Calu3 (cell line): ENCODE measurements at places on chromosomes 16 and 17. TPM values are rescaled to one million over a fixed set of nuclear protein-coding genes. Genes with fewer than 3 reads are reported as not detected.

DNA sequence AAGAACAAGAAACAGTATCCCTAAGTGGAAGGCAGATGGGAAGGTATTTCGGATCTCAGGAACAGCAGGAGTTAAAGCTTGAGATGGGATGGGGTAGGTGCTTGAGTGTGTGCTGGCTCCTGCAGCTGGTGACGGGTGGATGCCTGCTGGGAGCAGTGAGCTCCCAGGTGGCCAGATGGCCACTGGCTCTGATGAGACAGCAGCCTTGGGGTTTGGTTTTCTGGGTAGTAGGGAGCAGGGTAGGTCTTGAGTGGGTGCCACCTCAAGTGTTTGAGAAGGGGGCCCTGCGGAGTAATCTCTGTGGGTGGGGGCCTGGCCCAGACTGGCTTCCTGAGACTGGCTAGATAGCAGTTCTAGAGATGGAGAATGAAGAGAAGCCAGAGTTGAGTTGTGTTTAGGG lies 10.3 kb downstream of the EPN2 start:
- no peak for DNase-seq
- H3K4me1 ChIP-seq, result peaks cover 24% of the 10 kb centered on the region
- no peak overlapping the region for H3K27ac ChIP-seq
- H3K4me3 ChIP-seq, result no peak overlapping the region

Gene TBC1D3C
- not detected in 2 replicates for total RNA-seq

DNA sequence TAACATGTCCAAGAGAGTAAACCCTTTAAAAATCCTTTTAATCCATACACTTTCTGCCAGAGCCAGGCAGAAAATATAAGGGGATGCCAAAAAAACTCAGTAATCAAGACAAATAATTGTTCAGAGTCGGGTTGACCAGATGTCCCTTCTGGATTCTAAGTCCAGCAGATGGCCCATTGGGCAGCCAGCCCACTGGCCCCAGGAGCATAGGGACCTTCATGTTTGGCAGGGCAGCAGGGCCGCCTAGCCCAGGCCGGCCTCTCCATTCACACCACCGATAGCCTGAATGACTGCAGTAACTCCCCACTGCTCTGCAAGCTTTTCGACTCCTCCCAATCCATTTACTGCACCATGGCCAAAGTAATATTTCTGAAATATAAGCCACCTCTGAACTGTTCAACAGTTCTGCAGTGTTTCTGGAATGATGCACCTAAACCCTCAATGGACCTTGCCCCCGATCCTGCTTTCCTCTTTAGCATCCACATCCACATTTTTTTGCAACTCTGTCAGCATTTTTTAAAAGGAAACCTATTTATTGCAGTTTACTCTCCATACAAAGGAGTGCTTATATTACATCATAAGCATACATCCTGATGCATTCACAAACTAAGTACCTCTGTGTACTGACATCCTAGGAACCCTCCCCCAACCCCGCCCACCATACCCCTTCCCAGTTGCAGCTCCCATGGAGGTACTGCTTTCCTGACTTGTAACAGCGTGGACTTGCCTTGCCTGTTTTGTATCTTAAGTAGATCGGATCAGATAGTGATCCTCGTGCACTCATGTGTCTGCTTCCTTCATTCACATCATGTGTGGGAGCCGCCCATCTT lies 46.4 kb downstream of the LDHD start:
- no peak for DNase-seq
- H3K27me3 ChIP-seq, result no peaks in the 10 kb centered on the region
- no peaks in the 10 kb centered on the region for H3K36me3 ChIP-seq
- peaks cover 29% of the 10 kb centered on the region for H3K4me1 ChIP-seq

GRCh38 chr16:57134982-57135381 lies 42.6 kb downstream of the CPNE2 start:
- peaks cover 5% of the 10 kb centered on the region for H3K36me3 ChIP-seq
- no peak overlapping the region for H3K27ac ChIP-seq
- H3K27me3 ChIP-seq, result no peaks in the 10 kb centered on the region
- H3K4me1 ChIP-seq, result no peaks in the 10 kb centered on the region

Gene PTGES3L
- 2.0 and 2.1 TPM in 2 replicates for total RNA-seq

- peaks cover 17% of the 10 kb centered on the region for H3K4me1 ChIP-seq
- peaks cover 69% of the 10 kb centered on the region for H3K36me3 ChIP-seq
- no peaks in the 10 kb centered on the region for H3K27me3 ChIP-seq
- peak overlapping the region; percentile 81 for H3K27ac ChIP-seq
- H3K4me3 ChIP-seq, result peak overlapping the region; percentile 92
Observed at GRCh38 chr16:31487720-31488467, 5.0 kb downstream of the SLC5A2 start.

DNA sequence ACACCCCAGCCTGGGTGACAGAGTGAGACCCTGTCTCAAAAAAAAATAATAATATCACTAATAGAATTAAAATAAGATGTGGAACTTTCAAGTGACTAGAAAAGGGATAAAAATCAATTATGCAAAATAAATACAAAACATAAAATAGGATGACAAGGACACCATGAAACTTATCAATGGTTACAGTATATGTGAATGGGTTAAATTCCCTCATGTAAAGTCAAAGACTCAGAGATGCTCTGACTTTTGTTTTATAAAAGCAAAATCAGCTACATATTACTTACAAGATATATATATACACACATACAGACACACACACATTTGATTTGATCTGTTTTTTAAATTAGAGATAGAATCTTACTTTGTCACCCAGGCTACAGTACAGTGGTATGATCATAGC lies 33.5 kb upstream of the SCNN1B start:
- peaks cover 4% of the 10 kb centered on the region for H3K36me3 ChIP-seq
- H3K4me3 ChIP-seq, result no peak overlapping the region
- no peak for DNase-seq
- H3K27me3 ChIP-seq, result peaks cover 28% of the 10 kb centered on the region
- H3K4me1 ChIP-seq, result peaks cover 7% of the 10 kb centered on the region

Gene JPH3
- total RNA-seq, result 0.57 and 1.2 TPM in 2 replicates

Gene TNP2
- not detected in 2 replicates for total RNA-seq

Gene CACNG1
- total RNA-seq, result not detected in 2 replicates

DNA sequence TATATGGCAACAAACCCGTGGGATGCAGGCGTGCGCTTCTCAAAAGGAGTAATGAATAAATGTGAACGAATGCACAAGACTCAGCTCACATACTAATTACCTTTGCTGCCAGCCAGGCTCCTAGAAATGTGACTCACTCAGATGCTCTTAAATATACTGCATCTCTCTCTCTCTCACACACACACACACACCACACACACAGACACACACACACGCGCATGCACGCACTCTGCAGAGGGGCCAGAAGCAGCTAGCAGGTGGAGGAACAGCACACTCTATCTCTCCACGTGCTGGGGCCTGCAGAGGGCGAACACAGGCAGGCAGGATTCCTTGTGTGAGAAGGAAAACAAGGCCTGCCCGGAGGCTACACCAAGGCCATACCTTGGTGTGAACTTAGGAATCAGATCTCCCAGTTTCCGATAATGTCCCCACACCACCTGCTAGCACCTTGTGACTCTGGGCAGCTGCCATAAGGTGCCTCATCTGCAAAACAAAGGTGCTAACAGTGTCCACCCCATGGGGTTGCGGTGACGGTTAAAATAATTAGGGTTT lies 5.3 kb downstream of the GPRC5B start:
- H3K36me3 ChIP-seq, result peaks cover 74% of the 10 kb centered on the region
- no peaks in the 10 kb centered on the region for H3K27me3 ChIP-seq
- H3K4me1 ChIP-seq, result peaks cover 43% of the 10 kb centered on the region

- H3K4me3 ChIP-seq, result no peak overlapping the region
- H3K4me1 ChIP-seq, result no peaks in the 10 kb centered on the region
Observed at GRCh38 chr17:47162013-47162622, 27.0 kb downstream of the CDC27 start.

DNA sequence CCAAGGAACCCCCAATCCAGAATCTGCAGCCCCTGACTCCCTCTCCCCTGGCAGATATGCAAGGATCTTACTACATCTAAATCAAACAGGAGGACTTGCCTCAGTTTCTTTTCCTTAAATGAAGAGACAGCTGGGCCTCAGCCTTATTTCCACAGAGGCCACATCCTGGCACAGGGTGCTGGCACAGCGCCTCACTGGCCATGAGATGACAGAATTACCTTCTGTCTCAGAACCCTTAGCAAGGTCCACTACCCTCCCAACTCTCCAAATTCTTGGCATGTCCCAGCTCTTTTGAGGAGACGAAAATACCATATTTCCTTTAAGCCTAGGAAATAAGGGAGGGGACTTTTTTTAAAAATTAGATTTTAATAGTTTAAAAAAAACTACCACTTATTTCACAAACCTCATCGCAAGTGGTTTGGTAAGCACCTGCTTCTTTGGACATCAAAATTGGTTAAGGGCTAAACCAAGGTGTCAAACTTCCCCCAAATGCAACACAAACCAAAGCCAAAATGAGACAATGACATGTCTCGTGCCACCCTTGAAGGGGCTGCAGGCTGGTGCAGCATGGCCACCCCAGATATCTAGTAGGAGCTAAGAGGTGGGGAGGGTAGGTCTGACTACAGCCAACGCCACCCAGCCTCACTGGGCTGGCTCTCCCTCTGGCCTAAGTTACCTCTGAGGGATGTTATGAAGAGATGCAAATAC lies 25.3 kb downstream of the FAM117A start:
- no peaks in the 10 kb centered on the region for H3K27me3 ChIP-seq
- H3K36me3 ChIP-seq, result no peaks in the 10 kb centered on the region
- no peak overlapping the region for H3K4me3 ChIP-seq
- H3K27ac ChIP-seq, result no peak overlapping the region

Gene ABCA3
- 7.6 and 9.6 TPM in 2 replicates for total RNA-seq

DNA sequence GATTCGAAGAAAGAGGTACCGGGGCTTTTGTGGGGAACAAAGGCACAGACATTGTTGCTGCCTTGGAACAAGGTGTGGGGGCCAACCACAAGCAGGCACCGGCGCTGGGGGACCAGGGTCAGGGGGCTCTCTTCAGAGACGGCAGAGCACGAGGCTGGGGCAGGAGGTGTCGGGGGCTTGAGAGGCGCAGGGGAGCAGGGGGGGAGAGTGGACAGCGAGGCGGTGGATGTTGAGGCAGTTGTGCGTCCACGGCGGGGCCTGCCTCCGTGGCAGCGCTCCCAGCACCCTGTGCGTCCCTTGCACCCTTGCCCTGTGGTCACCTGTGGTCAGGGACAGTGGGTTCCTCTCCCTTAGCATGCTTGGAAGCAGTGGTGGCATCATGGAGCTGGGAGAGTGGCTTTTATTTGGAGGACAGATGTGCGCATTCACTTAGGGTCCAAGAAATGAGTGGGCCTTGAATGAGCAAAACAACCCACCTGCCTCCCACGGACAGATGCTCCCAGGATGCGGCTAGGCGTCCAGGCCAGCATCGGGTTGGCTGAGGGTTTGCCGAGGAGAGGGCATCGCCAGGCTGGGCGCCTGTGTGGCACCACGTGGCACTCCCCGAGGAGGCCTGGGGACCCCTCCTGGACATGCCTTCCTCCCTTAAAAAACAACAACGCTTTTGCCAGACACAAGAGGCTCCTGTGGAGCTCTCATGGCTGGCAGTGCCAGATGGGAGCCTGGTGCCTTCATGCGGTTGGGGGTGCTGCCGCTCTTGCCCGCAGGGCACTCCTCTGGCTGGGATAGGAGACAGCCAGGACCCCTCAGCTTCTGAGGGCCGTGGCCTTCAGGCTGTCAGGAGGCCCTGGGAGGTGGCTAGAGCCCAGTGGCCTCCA lies 113.0 kb downstream of the BANP start:
- H3K27me3 ChIP-seq, result no peaks in the 10 kb centered on the region
- H3K27ac ChIP-seq, result no peak overlapping the region
- H3K36me3 ChIP-seq, result peaks cover 8% of the 10 kb centered on the region
- H3K4me1 ChIP-seq, result no peaks in the 10 kb centered on the region
- no peak overlapping the region for H3K4me3 ChIP-seq
- no peak for DNase-seq

GRCh38 chr16:50467943-50468748 lies 80.0 kb upstream of the NKD1 start:
- peak overlapping the region; percentile 25 for H3K4me3 ChIP-seq
- peaks cover 96% of the 10 kb centered on the region for H3K27me3 ChIP-seq
- DNase-seq, result peak; percentile 15
- no peaks in the 10 kb centered on the region for H3K36me3 ChIP-seq
- no peaks in the 10 kb centered on the region for H3K4me1 ChIP-seq
- H3K27ac ChIP-seq, result no peak overlapping the region

DNA sequence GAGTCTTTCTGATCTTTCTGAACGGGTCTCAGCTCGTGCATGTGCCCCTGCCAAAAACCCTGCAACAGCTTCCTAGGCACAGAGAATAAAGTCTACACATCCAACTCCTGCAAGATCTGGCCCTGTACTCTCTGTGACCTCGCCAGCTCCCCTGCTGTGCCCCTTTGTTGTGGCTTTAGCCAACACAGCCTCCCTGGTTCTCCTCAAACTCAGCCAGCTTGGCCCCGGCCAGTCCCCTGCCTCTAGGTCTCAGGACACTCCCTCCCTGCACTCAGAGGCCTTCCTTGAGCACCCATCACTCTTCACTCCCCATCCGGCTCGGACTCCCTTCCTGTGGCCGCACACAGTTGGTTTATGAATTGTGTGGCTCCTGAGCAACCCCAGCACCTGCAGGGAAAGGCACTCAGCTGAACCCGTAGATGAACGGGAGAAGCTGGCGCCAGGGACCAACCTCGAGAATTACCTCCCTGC lies 1.4 kb downstream of the CEP131 start:
- H3K4me3 ChIP-seq, result peak overlapping the region; percentile 71
- DNase-seq, result no peak
- H3K27ac ChIP-seq, result no peak overlapping the region
- H3K4me1 ChIP-seq, result peaks cover 15% of the 10 kb centered on the region
- H3K27me3 ChIP-seq, result no peaks in the 10 kb centered on the region
